ENCODE measurements at places on chromosomes 5 and 9.

DNA sequence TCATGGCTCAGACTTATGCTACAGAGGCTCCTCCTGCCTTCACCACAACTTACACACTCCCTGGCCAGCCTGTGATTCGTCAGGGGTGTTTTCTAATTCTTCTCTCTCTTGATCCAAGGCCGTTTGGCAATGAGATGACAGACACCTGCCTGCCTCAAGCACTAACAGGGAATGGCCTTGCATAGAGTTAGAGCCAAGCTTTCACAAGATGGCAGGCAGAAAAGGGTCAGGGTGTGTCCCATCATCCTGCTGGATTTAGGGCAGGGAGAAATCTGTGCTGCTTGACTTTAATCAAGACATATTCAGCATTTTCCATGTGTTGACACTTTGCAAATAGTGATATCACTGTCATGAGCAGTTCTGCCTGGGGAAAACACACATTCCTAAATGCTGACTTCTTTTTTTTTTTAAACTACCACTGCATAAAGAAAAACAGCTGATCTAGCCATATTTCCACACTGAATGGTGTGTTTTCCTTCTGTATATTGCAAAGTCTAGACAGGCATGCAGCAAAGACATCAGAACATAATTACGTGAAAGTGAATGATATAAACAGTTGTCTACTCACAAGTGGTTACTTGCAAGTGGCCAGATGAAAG, 95.0 kb upstream of the SLC25A48 start:
- DNase-seq = no peak

DNA sequence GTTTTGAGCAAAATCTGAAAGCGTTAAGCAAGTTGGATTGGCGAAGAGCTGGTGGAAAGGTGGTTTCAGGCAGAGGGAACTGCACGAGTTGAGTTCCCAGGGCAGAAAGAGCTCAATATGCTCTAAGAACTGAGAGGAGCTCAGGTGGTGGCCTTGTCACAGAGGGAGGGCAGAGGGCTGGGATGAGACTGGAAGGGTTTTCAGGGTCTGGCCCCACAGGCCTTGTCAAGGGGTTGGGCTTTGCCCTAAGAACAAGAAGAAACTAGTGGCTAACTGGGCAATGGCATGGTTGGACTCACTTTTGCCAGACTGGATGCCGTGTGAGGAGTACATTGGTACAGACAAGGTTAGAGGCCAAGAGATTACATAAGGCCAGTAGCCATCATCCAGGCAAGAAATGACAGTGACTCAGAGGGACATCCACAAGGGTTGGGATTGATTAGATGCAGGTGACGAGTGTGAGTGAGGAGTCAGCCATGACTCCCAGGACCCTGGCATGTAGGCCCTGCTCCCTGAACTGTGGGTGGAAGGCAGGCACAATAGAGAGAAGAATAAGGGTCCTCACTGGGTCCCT, 75.1 kb upstream of the SMIM23 start:
- no peak for DNase-seq

DNA sequence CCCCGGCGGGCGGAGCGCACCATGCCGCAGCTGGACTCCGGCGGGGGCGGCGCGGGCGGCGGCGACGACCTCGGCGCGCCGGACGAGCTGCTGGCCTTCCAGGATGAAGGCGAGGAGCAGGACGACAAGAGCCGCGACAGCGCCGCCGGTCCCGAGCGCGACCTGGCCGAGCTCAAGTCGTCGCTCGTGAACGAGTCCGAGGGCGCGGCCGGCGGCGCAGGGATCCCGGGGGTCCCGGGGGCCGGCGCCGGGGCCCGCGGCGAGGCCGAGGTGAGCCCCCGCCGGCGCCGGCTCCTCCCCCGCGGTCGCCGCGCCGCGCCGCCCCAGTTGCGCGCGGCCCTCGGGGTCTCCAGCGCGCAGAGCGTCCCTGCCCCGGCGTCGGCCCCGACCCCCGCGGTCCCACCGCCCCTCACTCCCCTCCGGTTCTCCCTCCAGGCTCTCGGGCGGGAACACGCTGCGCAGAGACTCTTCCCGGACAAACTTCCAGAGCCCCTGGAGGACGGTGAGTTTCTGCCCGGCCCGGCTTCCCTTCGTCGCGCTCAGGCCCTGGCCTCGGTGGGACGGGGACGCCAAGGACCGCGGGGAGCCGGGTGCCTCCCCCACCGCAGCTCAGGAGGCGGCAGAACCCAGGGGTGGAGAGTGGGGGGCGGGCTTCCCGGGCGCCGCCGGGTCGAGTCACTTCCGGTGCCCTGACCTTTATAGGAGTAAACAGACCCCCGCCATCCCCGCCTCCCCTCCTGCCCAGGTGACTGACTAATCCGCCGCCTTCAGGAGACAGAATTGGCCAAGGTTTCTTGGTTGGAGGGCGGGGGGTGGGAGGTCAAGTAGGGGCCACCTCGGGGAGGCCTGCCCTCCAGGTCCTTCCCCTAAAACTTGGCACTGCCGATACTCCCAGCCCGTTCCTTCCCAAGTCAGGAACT, 665 bp downstream of the TCF7 start:
- peak; percentile 81 for DNase-seq

DNA sequence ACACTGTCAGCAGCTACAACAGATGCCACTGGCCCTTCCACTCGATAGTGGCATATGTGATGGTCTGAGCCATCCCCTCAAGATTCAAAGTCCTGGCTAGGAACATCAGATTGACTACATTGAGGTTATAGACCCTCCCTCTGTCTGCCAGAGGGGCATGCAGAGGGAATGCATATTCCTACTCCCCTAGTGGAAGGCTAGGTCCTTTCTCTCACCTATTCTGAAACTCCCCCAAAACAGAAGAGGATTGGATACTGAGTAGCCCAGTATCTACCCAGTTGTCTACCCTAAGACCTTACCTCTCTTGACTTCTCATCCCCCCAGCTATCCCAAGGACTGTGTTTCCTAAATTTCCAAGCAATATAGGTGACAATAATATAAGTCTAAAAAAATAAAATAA, 78.5 kb upstream of the PDE4D start:
- no peak for DNase-seq

DNA sequence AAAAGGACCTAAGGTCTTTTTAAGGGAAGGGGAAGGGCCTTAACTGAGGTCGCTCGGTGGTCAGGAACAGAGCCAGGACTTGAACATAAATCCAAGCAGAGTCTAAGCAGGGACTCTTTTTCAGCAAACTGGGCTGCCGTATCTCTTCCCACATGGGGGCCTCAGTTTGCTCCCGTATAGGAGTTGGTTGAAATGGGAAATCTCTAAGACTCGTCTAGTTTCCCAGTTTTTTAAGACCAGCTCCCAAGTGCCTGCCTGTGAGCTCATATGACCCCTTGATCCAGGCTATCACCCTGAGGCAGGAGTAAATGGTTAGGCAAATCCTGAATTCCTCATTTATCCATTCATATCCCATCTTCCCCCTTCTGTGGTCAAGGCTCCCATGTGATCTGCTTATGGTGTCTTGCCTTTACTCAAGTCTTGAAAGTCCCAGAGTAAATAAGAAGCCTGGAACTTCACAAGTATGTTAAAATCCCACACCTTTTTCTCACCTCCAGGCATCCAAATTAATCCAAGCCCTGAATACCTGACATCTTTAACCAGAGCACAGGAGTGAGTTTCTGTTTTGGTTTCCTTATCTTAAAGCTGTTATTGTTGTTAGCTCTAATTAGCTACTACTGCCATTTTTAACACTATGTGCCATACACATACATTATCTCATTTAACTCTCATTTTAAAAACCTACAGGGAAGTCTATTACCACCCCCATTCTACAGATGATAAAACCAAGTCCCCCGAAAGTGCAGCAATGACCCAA, 3.0 kb downstream of the ARSI start:
- DNase-seq = no peak

DNA sequence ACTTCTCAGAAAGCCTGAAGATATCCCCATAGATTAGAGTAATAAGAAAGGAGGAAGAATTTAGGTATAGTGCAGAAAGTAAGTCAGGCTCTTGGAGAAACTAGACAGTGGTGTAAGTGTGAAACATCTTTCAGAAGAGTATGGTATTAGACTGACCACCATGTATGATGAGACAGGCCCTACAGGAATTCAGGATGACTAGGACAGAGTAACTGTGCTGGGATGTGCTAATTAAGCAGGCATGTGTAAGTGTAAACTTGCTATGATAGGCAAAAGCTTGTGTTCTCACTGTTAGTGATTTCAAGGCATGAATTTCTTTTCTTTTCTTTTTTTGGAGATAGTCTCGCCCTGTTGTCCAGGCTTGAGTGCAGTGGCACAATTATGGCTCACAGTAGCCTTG, 70.8 kb downstream of the RAB24 start:
- no peak for DNase-seq

DNA sequence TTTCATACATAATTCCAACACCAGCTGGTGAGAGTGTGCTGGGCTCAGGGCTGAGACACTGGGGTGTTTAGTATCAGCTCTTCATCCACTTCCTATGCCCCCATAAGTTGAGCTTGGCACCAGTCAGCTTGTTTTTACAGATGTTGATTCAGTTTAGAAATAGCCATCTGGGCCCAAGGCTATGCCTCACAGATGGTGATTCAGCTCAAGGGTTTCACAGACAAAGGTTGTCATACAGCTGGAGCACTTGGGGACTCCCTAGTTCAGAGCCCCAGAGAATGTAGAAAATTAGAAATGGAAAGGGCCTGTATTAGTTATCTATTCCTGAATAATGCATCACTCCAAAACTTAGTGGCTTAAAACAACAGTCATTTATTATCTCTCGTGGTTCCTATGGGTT, 10.3 kb upstream of the CRHBP start:
- no peak for DNase-seq

GRCh38 chr9:95937131-95937530, 61.6 kb downstream of the ERCC6L2 start:
- DNase-seq = no peak

DNA sequence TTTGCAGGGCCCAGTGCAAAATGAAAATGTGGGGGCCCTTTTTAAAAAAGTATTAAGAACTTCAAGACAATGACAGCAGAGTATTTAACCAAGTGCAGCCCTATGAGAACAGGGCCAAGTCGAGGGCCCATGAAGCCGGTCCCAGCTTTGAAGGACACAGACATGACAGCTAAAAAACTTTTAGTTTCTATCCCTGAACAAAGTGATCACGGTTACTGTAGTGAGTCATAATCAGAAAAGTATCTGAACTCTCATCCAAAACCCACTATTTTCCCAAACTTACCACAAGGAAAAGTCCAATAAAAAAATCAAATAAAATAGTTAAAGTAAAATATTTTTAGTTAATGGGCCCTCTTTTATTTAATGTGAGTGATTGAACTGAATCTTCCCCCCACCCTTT, 126.0 kb downstream of the MEF2C start:
- DNase-seq = no peak

DNA sequence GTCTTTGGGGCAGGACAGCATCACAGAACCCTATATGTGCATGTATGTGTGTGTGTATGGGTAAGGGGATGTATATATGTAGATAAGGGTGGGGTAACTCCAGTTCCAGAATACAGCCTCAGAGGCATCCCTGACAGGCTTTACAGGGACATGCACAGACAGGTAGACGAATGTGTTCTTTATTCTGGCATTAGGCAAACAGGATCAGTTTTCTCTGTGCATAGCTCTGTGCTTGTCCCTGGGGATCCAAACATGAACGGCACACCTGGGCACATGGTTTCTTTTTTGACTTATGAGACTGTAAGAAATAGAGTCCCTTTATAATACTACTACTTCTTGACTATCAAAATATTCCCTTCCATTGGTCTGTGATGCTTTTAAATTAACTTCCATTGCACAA, 120.6 kb downstream of the TRIO start:
- DNase-seq = no peak

- DNase-seq = no peak
Observed at GRCh38 chr5:135238622-135239452, 160.2 kb downstream of the MACROH2A1 start.

DNA sequence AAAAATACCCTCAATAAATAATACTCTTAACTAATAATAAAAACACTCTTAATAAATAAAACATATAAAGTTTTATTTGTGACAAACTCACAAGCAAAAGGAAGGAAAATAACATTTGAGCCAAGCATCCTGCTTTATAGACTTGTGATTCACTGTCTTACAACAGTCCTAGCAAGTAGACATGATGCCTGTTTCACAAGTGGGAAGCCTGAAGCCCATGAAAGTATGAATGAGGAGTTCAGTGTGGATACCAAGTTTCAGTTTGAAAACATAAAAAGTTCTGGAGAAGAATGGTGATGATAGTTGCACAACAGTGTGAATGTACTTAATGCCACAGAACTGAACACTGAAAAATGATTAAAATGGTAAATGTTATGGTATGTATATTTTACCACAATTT, 10.9 kb downstream of the HABP4 start:
- no peak for DNase-seq

DNA sequence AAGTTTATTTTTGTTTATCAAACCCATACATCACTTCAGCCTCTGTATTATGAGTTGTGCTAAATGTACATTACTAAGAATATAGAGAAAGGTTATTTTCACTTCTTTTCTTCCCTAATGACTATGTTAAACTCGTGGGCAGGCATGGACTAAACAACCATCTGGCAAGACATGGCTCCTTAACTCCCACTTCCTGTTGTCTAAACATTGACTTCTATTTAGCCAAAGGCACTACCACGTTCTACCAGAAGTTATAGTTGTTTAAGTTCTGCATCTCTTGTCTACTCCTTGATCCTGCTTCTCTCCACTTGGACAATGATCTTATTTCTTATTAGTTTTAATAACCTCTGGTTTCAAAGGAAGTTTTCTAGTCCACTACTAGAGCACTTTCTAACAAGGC, 136.1 kb downstream of the MACIR start:
- DNase-seq = no peak

GRCh38 chr5:177455661-177456590, 9.3 kb downstream of the PRR7 start:
- DNase-seq = peak; percentile 92

DNA sequence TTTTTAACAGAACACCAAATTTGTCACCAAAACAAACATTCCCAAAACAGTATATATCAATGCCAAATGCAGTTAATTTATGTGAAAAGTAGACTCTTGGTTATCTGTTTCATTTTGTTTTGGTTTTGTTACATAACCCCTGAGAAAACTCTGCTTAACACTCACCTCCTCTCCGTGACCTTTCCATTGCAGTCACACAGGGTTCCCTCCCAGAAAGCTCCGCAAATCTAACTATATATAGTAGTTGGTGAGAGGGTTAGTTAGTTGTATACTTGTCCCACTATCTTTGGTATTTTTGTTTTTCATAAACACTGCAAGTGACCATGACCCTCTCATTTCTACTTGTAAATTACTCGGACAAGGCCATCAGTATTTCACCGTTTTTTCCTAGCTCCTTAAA, 25.5 kb downstream of the NFIB start:
- no peak for DNase-seq

GRCh38 chr9:109387206-109387605, 66.3 kb upstream of the EPB41L4B start:
- DNase-seq = no peak

DNA sequence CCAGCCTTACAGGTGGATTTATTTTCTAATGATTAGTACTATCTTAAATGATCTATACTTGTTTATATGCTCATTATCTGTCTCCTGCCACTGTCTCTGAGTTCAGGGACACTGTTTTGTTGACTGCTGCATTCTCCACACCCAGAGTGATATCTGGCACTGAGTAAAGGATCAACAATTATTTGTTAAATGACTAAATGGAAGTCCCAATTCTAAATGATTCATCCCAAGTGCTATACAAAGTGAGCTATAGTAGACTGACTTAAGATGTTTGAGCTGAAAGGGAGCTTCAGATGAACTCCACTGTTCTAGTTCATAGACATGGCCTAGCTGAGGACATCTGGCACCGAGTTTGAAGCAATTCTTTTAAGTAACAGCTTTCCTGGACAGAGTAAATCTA, 40.5 kb downstream of the ITGA2 start:
- DNase-seq = no peak

All from activated CD8-positive, alpha-beta memory T cell treated with anti-CD3 and anti-CD28 coated beads for 4 hours (primary cell).